Right atrium auricular region (tissue), 2 donors: ENCODE measurements at places on chromosomes 12 and 14. TPM values are rescaled to one million over a fixed set of nuclear protein-coding genes. Genes with fewer than 3 reads are reported as not detected.

Gene ANP32D
- not detected for total RNA-seq

Gene ATG14
- total RNA-seq, result 11.1 TPM

Gene GUCY2C
- not detected for total RNA-seq

Gene TULP3
- 9.7 TPM for total RNA-seq

Gene FAM222A
- 32.4 TPM for total RNA-seq

Gene ACOT2
- total RNA-seq, result 154 TPM

Gene CINP
- 25.0 TPM for total RNA-seq

- no peak for DNase-seq
These were observed 16.1 kb downstream of the BCL11B start for GRCh38 chr14:99255621-99256482.

DNA sequence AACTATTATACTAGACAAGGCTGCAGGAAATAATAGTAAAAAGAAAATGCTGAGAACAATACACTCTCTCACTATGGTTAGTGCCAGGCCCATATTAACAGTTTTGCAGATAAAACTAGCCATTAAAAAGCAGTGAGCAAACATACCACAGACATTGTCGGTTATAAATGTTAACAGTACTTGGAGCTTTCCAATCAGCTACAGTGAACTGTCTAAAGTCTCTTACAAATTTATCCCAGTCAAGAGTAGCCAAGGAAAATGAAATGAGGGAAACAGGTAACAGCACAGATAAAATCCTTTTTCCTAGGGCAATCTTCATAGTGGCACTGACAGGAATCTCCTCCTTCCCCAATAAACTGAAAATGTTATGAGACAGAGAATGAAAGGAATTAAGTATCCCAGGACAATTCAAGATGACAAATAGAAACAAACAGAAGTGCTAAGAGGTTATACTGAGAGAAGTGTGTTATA lies 30.8 kb downstream of the PAWR start:
- no peak for DNase-seq

DNA sequence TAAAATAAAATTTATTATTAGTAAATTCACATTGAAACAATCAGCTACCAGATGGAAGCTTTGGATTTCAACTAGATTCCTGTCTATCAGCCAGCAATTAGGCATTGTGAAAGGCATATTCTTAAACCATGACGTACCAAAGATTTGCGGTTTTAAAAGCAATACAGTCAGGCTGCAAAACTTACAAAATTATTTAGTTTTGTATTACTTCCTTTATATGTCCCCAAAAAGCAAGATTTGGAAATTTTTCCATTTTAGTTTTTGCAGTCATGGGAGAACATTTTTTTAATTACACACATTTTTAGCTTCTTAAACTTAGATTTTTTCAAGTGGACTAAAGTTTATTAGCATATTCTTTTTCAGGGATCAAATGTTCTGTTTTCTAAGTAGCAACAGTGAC lies 225.0 kb upstream of the KITLG start:
- DNase-seq, result no peak

DNA sequence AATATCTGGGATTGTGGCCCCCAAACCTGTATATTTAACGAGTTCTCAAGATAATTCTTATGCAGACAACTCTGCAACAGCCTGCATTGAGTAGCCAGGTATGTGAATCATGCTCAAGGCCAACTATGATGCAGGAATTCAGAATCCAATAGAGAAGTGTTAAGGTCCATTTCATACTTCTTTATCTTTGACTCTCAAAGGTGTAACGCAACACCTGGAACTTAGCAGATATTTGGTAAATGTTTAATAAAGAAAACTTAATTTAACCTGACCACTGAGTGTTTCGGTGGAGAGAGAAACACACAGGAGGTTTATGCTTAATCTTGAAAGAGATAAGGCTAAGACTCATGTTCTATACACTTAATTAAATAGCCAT lies 156.5 kb upstream of the PLEKHG7 start:
- DNase-seq, result no peak

GRCh38 chr12:9708853-9709252 lies 24.0 kb downstream of the CLECL1 start:
- DNase-seq, result no peak

- no peak for DNase-seq
These were observed 240.6 kb downstream of the CPNE8 start for GRCh38 chr12:38664661-38665269.

DNA sequence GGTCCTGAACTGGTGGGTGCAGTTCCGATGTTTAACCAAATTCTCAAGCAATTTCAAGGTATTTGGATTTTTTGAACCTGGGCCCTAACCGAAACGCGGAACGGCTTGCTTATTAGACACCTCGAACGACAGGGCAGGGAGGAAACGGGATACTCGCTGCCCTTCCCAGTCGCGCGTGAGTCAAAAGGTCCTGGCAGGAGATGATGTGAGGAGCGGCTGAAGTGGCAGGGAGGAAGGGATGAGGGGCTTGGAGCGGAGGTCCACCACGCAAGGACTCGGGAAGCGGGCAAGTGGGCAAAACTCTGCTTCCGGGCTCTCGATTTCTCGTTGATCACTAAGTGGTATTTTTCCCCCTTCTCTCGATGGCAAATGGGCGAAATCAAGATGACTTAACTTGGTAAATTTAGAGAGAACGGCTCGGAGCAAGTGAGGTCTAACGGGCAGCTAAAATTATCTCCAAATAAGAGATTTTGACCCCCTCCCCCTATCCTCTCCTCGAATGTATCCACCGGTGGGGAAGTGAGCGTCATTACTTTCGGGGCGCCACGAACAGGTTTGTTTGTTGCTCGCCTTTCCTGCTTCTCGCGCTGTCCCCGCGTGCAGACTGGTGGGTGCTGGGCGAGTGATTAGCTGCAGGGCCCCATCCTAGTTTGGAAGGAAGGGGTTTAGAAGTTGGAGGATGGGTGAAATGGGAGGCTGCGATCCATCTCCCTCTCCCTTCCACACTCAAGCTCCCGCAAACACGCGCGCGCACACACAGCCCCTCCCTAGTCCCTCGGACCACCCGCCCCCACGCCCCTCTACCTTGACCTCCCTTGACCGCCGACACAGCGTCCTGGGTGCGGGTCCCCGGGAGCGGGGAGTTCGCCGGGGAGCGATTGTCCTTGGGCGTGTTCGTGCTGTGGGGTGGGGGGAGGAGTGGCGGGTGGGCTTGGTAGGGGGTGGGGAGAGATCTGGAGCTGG lies 986 bp upstream of the NTF3 start:
- DNase-seq, result no peak

- peak; percentile 83 for DNase-seq
These were observed 790 bp downstream of the DYNC1H1 start for GRCh38 chr14:101965181-101965544.

DNA sequence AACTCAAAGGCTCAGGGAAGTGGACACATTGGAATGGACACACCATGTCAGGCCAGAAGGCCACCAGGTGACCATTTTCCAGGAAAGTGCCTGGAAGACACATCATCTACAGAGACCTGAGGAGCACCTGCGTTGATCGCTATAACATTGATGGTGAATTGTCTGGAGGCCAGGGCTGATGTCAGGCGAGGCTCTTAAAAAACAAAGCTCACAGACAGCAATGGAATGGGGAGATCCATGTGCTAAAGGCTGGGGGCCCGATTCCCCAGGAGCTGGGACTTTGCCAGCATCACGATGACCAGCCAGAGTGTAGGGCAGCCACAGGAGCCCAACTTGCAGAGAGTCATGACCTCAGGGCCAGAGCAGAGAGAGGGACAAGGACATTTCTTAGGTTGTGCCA lies 30.3 kb downstream of the DIO3 start:
- no peak for DNase-seq

- no peak for DNase-seq
These were observed 70.9 kb downstream of the FERMT2 start for GRCh38 chr14:52879958-52880357.

GRCh38 chr14:60786905-60787304 lies 52.3 kb downstream of the MNAT1 start:
- DNase-seq, result no peak

DNA sequence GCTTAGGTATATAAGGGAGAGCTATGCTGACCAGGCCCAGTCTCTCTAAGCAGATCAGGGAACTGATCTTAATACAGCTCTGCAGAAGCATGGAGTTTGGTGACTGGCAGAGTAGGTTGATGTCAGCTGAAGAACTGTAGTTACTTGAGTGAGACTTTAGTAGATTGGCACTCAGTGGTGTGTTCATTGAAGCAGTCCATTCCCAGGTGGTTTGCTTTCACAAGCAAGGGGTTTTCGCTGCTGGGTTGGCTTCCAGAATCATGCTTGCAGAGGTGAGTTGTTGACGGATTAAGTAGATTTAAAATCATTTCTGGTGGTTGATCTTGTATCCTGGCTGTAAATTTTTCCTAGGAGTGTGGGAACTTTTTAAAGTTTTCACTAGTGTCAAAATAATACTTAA lies 6.5 kb upstream of the DHRS7 start:
- no peak for DNase-seq

GRCh38 chr12:27462851-27463250 lies 16.3 kb downstream of the SMCO2 start:
- no peak for DNase-seq

DNA sequence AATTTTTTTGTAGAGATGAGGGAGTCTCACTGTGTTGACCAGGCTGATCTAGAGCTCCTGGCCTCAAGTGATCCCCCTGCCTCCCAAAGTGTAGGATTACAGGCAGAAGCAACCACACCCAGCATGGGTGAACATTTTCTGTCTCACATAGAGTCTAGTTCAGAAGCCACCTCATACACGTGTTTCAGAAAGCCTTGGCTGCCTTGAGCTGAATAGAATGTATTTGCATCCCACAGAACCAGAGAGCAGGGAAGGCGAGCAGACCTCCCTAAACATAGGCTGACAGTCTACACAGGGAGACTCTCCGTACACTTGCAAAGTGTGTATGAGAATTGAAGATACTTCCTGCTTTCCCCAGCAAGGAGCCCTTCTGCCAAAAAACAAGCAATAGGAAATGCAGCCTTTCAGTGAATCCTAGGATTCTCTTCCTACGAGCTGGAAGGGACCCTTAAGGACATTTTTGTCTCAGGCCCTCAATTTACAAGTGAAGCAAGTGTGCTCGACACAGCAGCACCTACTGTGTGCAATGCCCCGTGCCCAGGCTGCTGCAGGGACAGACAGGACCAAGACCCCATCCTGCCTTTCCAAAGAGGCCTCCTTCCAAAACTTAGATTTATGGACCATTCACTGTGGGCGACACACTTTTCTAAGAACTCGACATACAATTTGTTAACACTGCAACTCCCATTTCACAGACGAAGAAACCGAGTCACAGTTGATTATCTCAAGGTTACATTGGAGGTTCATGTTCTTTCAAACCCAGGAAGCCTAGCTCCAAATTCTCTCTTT lies 11.2 kb downstream of the NUAK1 start:
- DNase-seq, result no peak

GRCh38 chr14:103868242-103868897 lies 21.0 kb upstream of the PPP1R13B start:
- DNase-seq, result no peak
